ENCODE measurements at places on chromosomes 2 and 18.

- DNase-seq: no peak
These were observed 5.2 kb downstream of the KLHL29 start for GRCh38 chr2:23390152-23390551.

DNA sequence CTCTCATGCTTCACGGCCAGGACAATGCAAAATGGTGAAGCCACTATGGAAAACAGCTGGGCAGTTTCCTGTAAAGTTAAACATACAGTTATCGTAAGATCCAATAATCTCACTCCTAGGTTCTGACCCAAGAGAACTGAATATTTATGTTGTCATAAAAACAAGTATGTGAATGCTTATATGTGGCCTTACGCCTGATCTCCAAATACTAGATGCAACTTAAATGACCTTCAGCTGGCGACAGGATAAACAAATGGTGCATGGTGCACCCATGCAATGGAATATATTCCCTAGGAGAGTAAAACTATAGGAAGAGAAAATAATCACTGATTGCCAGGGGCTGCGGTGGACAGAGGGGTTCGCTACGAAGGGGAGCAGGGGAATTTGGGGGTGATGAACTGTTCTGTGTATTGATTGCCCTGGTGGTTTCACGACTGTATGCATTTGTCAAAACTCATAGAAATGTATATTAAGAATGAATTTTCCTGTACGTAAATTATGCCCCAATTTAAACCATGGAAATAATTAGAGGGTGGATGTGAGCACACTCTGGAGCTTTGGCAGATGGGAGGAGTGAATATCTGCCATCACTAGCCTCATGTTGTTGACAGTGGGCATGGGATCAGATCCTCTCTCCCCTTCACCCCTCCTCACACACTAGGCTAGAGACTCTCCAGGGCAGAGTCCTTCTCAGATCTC lies 100.8 kb upstream of the MYCN start:
- DNase-seq: no peak

- DNase-seq: no peak
These were observed 110.6 kb downstream of the TRABD2A start for GRCh38 chr2:84770280-84770679.

DNA sequence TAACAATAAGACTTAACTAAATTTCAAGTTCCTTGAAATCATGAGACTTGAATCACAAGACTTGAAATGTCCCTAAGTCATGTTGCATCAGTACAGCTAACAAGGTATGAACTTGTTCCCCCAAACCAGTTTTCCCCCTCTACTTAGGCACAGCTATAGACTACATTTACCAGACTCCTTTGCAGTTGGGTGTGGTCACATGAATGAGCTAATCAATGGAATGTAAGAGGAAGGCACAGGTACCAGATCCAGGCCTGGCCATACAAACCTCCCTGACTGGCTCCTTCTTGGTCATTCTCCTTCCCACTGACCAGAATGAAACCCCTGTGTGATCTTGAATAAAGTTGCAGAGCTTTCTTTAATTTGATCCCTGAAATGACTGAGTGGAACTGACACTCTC lies 77.8 kb downstream of the DNER start:
- DNase-seq: no peak

DNA sequence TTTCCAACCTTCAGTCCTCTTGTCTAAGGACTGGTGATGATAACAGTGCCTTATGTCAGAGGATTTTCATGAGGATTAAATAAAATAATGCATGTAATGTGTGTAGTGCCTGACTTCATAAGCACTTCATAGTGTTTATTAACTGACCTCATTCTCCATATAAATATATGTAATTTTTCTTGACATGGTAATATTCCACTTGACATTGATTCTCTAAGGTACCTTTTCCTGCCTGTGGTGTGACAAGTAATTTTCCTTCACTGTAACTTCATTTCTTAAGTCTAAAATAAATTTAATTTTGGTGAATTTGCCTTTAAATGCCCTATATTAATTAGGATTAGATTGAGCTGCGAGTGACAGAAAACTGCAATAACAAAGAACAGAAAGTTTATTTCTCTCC lies 27.3 kb downstream of the SLC20A1 start:
- DNase-seq: no peak

- no peak for DNase-seq
These were observed at the start of gene MBP for GRCh38 chr18:77132369-77133050. TSS of gene MBP (minus strand) at chr18:77132783. CDS start at chr18:77105261, 27,522 bp downstream.
